ACHN (cell line): ENCODE measurements at places on chromosomes 3 and 15.

- no peak for DNase-seq
These were observed 3.4 kb downstream of the THBS1 start for GRCh38 chr15:39584266-39584659.

DNA sequence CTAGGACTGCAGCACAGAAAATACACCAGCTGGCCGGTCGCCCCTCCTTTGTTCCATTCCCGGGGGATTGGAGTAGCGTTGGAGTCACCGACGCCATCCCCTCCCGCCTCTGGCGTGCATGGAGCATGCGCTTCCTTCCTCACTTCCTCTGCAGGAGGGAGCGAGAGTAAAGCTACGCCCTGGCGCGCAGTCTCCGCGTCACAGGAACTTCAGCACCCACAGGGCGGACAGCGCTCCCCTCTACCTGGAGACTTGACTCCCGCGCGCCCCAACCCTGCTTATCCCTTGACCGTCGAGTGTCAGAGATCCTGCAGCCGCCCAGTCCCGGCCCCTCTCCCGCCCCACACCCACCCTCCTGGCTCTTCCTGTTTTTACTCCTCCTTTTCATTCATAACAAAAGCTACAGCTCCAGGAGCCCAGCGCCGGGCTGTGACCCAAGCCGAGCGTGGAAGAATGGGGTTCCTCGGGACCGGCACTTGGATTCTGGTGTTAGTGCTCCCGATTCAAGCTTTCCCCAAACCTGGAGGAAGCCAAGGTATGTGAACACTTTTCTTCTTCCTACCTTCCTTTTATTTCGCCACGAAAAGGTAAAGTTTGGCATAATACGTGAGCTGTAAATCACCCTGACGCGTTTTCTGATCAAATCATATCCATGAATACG, at the start of gene SCG3:
Gene SCG3, plus strand, starts transcription at position 201 of the 661 bp plus-strand sequence. Its CDS starts 253 bp downstream, at position 454.
- peak; percentile 86 for DNase-seq

- DNase-seq, result peak; percentile 65
These were observed 691 bp downstream of the MAP2K1 start for GRCh38 chr15:66387163-66388042.

- DNase-seq, result no peak
These were observed 176.5 kb downstream of the RAP2B start for GRCh38 chr3:153338487-153338886.

GRCh38 chr3:14329116-14329830, 73.1 kb upstream of the SLC6A6 start:
- no peak for DNase-seq

DNA sequence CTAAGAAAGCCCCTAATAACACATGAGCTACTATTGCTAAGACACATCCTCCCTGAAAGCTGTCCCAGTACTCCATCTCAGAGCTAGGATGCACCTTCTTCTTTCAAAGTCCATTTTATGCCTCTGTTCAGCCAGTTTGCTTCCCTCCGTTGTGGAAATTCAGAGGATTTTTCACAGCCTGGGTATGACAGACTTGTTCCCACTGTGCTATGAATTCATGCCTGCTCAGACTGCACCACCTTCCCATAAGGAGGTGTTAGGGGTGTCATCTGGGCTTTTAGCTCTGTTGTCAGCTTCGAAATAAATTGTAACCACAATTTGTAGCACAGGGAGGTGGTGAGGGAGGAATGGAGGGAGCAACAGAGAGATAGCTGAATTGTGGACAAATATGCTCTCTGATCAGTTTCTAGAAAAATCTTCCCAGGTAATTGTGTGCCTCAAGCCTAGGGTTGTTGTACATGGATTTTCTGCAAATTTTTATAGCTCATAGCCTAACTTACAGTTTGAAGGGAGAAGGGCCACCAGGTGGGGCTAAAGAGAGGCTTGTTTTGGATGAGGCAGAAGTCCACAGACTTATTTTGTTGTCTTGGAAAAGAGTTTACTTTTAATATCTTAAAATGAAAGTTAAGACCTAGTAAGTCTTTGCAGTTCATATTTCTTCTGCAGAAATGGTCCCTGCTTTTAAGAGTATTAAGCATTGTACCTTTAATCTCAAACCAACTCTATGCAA, 462.0 kb downstream of the PDCD6IP start:
- peak; percentile 33 for DNase-seq

DNA sequence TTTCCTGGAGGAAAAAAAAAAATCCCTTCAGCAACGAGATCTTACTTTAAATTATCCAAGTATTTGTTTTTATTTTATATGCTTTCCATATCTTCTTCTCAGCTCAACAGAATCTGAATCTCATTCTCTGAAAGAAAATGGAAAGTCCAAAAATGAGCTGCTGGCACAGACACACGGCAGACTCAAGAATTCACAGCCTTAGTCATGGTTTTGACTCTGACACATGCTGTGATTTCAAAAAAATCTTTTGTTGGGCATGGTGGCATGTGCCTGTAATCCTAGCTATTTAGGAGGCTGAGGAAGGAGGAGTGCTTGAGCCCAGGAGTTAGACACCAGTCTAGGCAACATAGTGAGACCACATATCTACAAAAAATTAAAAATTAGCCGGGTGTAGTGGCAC, 565.0 kb downstream of the MAGI1 start:
- peak; percentile 4 for DNase-seq

- no peak for DNase-seq
These were observed 37.0 kb downstream of the NPTN start for GRCh38 chr15:73596174-73596573.

DNA sequence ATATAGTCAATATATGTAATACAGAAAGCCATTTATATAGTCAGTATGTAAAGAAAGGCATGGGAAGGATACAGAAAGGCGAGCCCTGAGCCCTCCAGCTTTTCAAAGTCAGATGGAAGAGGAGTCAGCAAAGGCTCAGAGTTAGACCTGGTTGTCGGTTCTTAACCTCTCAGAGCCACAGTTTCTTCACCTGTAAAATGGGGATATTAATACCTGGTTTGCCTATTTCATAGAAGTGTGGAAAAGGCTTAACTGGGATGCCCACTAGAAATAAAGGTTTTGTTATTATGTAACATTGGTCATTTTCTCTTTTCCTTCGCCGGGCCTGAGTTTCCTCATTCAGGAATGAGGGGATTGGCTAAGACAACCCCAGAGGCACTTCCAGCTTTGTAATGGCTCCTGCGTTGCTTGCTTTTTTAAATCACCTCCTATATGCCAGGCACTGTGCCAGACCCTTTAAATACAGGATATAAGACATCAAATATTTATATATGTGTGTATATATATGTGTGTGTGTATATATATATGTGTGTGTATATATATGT, 2.4 kb downstream of the CRELD1 start:
- DNase-seq, result no peak

DNA sequence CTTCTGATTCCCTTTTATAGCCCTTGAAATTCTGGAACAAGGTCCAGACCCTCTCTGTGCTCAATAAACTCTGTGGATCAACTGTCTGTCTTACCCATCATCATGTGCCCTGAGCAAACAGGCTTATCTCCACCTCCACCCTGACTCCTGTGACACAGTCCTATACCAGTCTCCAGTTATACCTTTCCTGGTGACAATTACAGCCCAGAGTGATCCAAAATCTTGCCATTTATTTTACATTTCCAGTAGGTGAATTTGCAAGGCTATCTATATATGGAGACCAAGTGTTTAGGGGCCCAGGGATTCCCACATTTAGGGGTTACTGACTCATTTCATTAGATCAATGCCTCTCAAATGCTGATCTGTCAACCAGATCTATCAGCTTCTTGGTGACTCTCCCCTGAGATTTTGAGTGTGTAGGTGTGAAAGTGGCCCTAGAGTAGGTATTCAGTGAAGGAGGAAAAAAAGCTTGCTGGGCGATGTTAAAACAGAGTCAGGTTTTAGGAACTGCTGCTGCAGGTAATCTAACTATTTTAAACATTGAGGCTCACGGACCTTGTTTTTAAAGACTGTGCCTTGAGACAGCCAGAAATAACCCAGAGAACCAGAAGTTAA, 229.6 kb upstream of the WNT5A start:
- DNase-seq, result no peak

GRCh38 chr3:23991306-23991682, 46.2 kb downstream of the NR1D2 start:
- DNase-seq, result no peak

DNA sequence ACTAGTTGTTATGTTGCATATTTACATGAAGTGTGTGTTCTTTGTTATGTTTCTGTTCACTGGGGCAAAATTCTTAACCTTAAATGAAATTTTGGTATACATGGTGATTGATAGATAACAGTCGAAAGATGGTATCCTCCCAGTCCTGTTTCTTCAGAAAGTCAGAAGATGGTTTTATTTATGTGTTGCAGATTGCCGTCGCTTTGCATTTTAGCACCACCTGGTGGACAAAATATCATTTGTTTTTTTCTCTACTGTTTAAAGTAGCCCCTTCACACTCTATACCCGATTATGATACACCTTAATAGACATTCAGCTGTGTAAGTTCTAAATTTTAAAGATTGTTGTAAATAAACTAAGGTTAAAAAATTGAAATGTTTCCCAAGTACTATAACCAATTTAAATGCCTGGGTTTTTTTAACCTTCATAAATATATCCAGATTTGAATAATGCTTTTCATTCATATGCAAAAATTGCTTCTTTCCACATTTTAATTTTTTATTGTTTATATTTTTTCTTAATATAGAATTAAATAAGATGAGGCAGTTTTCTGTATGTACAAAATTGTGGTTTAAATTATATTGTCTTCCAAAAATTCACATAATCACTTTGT, 152.2 kb downstream of the ALCAM start:
- peak; percentile 69 for DNase-seq

DNA sequence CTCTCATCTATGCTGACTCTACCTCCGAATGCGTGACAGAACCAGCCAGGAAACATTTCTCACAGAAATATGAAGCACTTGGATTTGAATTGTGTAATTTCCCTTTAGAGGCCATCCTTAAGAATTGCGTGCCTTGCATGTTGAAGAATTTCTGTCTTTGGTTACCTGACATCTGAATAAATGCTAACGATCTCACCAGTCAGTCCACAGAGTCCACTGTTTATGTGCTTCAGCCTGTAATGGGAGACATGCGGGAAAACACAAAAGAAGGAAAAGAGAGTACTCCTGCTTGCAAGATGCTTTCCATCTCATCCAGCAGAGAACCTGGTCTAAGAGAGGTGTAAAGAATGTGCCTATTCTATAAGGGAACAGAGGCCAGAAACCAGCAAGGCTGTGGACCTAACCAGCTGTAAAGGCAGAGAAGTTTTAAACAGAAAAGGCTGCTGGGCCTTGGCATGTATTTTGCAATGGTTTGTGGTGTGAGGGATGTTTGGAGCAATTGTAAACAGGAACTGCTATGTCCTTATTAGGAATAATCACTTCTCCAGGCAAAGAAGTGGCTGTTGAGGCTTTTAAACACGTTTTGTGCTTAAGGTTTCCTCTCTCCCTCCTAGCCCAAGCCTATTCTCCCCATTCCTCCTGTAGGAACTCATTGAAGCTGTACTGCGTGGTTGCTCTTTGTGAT, 36.4 kb upstream of the BOC start:
- no peak for DNase-seq

GRCh38 chr3:105647047-105647446, 221.8 kb downstream of the CBLB start:
- peak; percentile 71 for DNase-seq

- no peak for DNase-seq
These were observed 161.7 kb downstream of the MBNL1 start for GRCh38 chr3:152430223-152431002.

GRCh38 chr15:100601617-100602063, 344 bp downstream of the LINS1 start:
- no peak for DNase-seq

DNA sequence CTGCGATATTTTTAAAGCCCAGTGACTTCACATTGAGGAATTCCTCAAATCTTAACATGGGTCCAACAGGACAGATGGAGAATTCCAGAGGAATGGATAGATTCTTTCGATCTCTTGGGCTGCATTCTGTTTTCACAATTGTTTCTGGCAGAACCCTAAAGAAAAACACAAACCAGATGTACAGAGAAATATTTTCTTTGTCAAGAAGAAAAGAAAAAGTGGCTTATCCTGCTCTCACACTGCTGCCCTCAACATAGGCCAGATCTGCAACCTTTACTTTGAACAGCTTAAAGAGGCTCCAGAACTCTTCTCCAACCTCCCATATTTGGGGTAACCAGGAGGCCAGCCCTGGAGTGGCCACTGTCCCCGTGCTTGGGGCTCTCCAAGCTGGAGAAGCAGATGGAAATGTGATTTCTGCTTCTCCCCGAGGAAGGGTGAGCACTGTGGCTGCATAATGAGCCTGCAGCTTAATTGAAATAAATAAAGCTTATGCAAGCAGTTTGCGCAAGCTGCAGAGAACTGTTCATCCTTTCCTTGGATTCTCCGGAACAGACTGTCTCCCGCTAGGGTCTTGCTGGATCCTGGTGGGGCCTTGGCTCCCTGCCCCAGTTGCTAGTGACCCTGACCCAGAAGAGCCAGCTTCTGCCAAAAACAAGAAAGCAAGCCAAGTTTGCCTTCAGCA, 453.2 kb upstream of the PROK2 start:
- DNase-seq, result no peak

DNA sequence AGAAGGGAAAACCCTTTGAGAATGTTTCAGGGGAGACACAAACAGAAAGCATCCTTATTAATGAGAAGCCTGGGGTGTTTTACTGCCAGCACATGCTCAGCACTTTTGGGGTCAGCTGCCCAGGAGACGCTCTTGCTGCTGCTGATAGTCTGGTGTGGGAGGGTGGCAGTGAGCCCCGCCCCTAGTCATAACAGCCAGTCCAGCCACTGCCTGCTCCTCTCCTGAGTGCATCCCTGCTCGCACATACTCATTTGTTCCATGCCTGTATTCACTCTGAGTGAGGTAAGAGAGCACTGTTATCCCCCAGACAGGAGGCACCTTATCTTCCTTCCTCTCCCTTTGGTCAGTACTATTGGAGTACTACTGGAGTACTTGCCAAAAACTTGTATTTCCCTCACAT, 101.3 kb downstream of the ETFA start:
- DNase-seq, result no peak

DNA sequence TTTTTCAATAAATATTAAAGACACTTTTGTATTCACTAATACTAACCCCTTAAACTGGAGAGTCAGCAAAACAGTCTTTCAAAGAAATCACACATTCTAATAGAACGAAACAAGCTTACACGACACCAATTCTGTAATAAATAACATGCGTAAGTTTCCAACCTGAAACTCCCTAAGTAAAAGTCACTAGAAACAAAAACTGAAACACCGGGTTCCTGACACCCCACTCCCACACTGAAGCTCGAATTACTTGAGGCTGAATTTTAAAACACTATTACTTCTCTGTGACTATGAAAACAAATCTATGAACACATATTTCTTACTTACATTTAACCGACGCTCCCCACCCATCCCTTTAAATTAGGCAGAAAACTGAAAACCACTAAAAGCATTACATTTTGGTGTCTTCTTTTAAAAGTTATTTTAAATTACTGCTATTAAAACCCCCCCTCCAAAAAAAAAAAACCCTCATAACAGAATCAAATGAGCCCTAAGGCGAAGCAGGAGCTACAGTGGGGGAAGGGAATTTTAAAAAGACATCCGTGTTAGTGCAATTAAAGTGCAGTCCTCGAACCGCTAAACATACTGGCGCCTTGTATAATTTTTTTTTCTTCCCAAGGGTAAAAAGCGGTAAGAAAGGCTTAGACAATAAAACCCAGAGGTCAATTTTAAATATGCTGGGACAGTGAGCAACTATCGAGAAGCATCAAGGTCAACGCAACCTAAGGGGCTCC, 878 bp downstream of the SPPL2A start:
- DNase-seq, result peak; percentile 21
